ENCODE measurements at places on chromosomes 16 and 17.

DNA sequence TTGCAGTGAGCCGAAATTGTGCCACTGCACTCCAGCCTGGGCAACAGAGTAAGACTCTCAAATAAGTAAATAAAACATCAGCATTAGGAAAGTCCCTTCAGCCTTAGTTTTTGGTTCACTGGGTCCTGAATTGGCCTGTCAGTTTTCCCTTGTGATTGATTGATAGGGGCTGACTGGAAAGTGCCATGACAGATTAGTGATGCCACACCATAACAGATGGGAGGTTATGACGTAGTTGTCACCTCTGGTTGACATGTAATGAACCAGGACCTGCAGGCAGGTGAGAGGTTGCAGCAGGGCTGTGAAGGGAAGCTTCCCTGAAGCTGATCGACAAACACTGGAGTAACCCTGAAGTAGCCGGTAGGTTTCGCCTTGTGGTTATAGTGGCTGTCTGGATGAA, 41.8 kb downstream of the CDH3 start:
- DNase-seq = no peak

DNA sequence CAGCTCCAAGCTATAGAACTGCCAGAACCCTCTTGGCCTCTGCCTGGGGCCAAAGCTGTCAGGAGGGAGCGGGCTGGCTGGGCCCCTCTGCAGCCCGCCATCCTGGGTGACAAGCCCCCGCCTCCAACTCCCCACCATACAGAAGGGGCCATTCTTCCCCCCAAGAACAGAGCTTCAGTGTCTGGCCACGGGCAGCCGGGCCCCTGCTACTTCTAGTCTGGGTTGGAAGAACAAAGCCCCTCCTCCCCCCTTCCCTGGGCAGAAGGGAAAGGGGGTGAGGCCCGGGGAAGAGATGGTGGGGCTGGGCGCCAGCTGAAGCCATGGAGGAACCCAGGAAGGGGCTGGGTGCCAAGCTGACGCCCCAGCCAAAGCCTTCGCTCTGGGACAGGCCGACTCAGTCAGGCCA, 9.0 kb downstream of the NAT9 start:
- DNase-seq = no peak

- DNase-seq = no peak
Observed at GRCh38 chr16:82432261-82432660, 194.5 kb upstream of the CDH13 start.

DNA sequence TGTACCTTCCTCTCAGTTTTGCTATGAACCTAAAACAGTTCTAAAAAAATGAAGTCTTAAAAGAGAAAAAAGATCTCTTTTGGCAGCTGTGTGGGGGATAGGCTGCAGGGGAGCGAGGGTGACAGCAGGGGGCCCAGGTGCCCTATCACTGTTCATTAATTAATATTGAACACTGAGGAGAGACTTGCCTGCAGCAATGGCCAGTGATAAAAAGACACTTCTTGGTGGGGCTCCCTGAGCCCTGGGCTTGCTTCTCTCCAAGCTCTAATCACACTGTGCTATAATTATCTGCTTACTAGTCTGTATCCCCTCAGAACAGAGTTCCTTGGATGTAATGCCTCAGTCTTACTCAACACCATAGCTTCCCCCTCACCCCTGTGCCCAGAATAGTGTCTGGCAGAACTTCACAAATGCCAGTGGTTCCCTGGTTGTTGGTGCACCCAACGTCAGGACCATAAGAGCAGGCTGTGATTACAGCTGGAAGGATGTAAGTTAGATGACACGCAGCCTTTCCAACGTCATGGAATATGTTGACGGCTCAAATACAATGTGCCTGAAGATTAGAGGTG, 52.0 kb upstream of the IRX6 start:
- DNase-seq = no peak

DNA sequence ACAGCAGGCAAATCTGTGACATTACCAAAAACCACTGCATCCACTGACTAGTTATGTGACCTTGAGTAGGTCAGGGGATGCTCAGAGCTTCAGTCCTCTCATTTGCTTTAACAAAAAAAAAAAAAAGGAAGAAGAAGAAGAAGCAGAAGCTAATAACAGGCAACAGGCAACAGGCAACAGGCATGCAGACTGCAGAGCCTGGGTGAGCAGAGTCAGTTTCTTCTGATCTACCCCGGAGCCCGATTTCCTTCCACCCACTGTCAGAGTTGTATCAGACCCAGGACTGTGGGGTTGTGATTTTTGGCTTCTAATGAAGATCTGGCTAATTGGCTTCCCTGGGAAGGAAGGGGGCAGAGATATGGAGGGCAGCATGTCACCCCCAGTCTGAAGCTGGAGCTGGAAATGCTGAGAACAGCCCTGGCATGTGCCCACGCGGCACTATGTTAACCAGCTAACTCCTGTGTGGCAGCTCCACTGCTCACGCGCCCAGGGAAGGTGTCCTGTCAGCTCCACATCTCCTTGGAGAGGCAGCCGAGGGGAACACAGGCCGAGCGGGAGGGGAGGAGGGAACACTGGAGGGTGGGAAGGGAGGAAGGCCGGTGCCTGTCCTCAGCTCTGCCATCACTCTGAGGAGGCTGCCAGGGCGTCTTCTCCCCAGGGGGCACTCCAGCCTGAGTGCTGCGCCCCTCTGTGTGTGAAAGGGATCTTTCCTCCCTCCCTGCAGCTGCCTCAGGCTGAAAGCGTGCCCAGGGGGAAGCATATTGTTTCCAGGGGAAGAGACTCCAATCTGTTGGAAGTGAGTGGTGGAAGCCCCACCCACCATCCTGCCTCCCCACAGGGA, 17.6 kb downstream of the SRCIN1 start:
- no peak for DNase-seq

GRCh38 chr16:57361404-57361803, 2.8 kb downstream of the CCL22 start:
- no peak for DNase-seq
